ENCODE measurements at places on chromosomes 3 and 15.

GRCh38 chr3:101646726-101647125 is 30.2 kb downstream of the ZBTB11 start:
- DNase-seq = no peak

- no peak for DNase-seq
Measured at GRCh38 chr15:70795311-70795665, 31.9 kb upstream of the UACA start.

DNA sequence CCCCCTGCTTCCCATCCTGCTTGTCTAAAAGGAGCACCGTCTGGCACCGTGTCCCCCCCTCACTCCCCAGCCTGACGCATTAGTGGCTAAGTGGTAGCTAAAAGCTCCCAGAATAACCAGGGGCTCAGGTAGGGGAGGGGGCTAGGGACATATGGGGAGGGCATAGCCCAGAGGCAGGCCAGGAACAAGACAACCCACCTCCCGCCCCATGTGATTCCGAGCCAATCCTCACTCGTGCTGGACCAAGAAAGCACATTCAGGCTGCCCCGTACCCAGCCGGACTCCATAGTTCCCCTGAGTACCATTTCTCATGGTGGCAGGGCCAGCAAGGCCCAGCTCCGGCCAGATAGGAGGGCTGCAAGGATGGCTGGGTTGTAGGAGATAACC is 11.5 kb downstream of the SEMA7A start:
- DNase-seq = no peak

- no peak for DNase-seq
Measured at GRCh38 chr15:101242160-101242998, 9.5 kb downstream of the CHSY1 start.

GRCh38 chr3:178099862-178100261 is 436.4 kb upstream of the KCNMB2 start:
- no peak for DNase-seq

- no peak for DNase-seq
Measured at GRCh38 chr3:101548527-101549105, 13.1 kb upstream of the TRMT10C start.

Data from activated CD4-positive, alpha-beta T cell treated with anti-CD3 and anti-CD28 coated beads, Interleukin-2, amount 50 U/mL, for 4 hours (primary cell).